Erythroblast (primary cell): ENCODE measurements at places on chromosomes 7 and 10.

DNA sequence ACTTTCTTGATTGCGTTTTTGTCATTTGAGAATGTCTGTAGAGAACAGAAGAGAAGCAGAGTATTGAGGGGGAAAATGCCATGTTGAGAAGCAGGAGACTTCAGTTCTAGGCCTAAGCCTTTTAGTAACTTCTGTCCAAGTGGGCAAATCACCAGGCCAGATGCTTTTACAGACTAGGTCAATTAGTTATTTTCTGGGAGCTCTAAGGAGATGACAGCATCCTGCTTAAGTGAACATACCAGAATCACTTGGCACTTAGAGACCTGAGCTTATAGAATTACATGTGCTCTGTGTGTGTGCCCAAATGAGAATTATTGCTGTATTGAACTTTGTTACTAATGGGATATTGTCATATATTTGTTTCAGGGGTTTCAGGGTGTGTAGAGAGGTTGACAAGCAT, 24.0 kb downstream of the AGK start:
- DNase-seq: no peak

DNA sequence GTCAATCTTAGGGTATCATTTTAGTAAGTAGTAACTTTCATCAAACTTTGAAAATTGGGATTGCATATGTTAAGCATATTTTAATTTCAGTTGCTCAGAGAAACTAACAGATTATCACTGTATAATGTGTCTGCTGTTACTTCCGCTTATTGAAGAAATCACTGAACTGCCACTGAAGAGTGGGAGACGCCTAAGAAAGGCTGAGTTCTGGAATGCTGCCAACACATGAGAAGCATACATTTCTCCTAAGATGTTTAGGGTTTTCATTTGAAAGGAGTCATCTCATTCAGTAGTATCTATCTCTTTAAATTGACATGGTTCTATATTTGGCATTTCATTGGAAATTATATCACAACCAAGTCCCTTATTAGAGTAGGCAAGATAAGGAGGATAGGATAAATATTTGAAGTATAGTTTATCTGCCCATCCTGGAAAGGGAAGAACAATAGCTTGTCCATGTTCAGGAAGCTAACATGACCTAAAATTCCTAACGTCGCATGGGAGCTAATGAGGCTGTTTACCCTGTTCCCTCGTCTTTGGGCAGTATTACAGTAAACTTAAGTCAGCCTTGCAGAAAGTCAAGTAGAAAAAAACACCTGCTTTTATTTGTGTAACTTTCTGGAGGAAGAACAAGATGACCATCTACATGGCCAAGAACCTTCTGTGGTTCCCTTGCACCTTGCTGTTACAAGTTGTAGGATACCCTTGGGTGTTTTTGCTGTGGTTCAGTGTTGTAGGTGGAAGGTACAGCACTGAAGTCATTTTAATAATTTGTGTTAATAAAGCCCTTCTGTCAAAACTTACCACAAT, 67.3 kb downstream of the NHLRC2 start:
- DNase-seq: peak; percentile 33

- no peak for DNase-seq
These were observed 61.9 kb downstream of the SPOCK2 start for GRCh38 chr10:72026278-72027111.

DNA sequence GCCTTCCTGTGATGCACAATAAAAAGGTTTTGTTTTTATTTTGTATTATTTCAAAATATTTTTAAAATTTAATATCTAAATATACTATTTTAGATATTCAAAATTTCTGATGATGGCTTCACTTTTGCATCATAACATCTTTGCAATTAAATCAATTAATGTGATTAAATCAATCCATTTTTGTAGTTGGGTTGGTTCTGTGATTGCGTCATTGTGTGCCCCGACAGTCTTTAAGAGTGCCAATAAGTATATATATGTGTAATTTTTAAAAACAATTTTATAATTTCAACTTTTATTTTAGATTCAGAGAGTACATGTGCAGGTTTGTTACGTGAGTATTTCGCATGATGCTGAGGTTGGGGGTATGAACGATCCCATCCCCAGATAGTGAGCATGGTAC, 70.5 kb downstream of the SEPTIN14 start:
- no peak for DNase-seq

DNA sequence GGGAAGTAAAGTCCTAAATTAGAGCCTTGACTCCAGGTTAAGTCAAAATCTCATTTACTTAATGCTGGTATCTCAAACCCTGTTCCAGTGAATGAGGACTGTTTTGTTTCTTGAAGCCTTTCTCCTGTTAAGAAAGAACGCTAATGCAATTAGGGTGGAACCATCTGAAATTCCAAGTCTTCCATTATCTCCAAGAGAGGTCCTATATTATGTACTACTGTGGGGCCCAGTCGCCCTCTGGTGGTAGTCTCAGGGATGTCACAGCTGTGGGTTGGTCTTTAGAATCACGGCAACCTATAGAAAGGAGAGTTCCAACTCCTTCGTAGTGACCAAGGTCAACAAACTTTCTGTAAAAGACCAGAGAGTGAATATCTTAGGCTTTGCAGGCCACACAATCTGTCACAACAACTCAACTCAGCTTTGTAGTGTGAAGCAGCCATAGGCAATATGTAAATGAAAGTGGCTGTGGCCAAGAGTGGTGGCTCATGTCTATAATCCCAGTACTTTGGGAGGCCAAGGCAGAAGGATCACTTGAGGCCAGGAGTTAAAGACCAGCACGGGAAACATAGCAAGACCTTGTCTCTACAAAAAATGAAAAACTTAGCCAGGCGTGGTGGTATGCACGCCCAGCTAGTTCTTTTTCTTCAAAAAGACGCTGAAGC, 9.3 kb downstream of the RPP38 start:
- DNase-seq: peak; percentile 70

DNA sequence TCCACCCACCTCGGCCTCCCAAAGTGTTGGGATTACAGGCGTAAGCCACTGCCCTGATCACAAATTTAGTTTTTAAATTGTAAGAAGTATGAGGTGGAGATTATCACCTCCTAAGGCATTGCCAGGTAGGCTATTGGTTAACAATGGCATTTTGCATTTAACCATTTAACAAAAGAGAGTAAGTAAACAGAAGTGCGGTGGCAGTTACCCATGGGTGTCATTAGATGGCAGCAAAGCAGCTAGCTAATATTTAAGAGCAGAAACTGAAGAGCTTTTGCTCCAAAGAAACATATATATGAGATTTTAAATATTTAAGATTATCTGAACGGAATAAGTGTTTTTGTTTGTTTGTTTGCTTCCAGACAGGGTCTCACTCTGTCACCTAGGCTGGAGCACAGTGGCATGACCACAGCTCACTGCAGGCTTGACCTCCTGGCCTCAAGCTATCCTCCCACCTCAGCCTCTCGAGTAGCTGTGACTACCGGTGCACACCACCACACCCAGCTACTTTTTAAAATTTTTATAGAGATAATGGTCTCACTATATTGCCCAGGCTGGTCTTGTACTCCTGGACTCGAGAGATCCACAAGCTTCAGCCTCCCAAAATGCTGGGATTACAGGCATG, 325.5 kb upstream of the C7orf33 start:
- DNase-seq: peak; percentile 16

DNA sequence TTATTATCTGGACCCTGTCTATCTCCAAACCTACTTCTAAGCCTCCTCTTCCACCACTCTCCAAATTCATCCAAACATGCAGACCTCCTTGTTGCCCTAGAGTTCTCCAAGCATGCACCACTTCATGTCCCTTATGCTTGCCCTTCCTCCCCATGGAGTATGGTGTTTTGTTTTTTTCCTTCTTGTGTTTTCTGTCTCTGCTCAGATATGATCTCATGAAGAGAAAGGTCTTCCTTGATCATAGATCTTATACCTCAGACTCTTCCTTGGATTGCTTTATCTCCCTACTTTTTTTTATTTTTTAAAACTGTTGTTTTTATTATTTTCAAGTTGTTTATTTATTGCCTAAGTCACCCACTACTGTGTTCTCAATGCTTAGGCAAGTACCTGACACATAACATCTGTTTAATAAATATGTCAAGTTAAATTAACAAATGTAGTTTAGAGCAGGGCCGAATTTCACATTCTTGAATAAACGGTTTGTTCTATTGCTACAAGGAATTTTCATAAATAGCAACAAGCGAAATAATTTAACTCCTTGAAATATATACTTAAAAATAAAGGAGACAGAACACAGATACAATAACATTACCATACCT, 84.5 kb downstream of the HGF start:
- peak; percentile 32 for DNase-seq

GRCh38 chr7:130838738-130839137, 104.7 kb upstream of the KLF14 start:
- DNase-seq: no peak

- no peak for DNase-seq
These were observed 83.9 kb upstream of the RET start for GRCh38 chr10:42992957-42993390.

DNA sequence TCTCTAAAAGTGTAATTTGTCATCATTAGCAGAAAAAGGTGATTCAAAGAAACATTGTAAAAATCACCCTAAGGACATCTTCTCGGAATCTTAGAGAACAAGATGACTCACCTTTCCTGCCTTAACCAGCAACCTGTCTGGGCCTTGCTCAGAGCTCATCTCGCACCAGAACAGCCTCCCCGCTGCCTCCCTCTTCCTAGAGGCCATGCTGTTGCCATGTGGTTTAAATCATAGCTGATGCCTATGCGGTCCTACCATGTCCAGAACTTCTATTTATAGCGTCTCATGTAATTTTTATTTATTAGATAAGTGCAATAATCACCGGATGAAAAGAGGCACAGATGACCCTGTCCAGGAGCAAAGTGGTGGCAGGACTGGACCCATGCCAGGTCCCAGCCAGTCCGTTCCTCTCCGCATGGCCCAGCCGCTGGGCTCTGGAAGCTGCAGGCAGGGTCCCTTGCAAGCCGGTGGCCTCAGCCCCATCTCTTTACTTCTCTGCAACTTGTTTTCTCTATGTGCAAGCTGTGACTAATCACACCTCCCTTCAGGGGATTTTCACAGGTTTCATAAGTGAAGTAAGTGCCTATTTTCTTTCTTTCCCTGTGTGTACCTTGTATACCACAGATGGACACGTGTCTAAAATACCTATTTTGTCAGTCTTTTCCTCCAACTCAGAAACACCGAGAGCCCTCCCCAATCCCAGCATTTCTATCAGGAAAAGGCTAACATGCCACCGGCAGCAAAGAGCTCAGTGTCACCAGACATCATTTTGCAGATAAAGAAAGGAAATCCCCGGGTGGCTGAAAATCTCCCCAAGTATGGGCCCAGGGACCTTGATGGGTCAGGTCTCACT, 27.1 kb downstream of the KLF6 start:
- DNase-seq: no peak

GRCh38 chr10:122962405-122962804, 8.4 kb upstream of the C10orf88 start:
- DNase-seq: no peak

DNA sequence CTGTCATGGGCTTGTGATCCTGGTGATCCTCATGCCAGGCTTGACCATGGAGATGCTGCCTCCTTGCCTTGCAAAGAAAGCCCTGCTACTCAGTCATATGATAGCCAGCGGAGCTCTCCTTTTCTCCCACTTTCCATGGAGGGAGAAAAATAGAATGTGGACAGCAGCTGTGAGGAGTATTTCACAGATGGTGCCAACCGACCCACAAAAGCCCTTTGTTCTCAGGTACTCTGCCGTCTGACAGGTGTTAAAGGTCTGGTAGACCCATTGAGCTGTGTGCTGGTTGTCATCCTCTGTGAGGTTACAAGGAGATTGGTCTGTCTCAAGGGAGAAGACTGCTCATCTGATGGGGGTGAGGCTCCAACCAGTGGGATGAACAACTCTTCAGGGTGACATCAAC, 29.5 kb upstream of the COBL start:
- DNase-seq: no peak

GRCh38 chr7:95491634-95492314, 6.0 kb downstream of the ASB4 start:
- no peak for DNase-seq

DNA sequence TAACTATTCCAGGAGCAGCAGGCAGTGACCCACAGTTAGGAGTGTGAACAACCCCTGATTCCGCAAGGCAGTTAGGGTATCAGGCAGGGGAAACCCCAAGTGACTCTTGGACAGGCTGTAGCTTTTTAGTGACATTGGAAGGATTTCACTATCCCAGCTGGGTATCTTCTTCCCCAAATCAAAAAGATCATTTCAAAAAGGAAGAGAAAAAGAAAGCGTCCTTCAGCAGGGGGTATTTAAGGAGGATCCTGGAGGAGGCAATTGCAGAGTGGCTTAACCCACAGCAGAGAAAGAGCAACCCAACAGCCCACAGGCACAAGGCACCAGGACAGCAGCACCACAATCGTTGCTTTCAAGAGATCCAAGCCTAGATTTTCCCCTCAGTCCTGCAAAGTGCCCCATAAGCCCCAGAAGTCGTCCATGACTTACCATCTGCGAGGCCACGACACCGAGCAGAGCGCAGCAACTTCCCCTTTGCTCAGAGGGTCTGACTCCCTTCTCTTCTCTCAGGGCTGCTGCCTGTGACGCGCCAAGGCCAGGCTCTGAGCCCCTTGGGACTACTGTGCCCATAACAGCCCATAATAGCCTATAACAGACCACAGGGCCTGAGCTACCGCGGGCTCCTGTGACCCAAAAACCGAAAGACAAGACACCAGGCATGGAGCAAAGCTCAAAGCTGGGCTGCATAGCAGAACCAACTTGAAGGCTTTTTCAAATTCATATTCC, 19.8 kb downstream of the PIK3AP1 start:
- no peak for DNase-seq

- DNase-seq: no peak
These were observed 10.0 kb downstream of the FRG2B start for GRCh38 chr10:133616371-133617130.

GRCh38 chr7:120865191-120865981, 7.4 kb upstream of the TSPAN12 start:
- no peak for DNase-seq

- no peak for DNase-seq
These were observed 22.5 kb downstream of the ELAPOR2 start for GRCh38 chr7:87036985-87037384.

- peak; percentile 26 for DNase-seq
These were observed 71.9 kb downstream of the C10orf105 start for GRCh38 chr10:71647526-71648253.

DNA sequence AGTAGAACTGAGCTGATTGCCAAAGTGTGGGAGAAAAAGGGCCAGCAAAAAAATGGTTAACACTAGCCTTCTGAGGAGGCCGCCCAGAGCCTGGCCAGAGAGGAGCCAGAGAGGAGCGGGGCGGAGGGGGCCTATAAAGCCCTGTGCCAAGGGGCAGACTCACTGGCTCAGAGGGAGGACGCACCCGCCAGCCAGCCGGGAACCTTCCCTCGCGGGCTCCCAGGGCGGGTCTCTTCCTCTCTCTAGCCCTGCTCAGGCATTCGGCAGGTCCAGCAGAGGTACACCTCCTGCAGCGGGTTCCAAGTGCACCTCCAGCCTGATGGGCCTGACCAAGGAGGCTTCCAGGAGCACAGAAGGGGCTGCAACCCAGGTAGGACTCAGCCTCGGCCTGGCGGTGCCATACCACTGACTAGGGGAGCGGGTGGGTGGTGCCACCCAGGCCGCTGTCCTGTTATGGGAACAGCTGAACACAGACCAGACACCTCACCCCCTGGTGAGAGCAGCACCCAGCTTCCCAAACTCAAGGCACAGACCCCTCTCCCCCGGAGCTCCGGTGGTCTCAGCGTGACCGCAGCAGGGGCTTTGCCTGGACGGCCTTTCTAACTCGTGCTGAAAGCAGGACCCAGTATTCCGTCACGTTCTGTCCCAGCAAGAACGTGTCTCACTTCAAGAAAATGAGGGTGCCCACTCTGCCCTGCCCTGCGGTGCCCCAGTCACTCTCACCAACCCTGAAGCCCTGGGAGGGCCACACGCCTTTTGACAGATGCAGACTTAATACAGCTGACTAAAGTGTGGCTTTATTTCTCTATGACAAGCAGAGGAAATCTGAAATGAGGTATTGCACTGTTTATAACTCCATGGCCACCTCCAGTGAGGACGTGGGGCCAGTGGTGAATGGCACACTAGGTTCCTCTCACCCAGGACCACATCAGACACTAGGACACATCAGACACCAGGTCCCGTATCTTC, at the start of gene GPER1:
GPER1 (plus strand) TSS at position 162 of the 969 bp plus-strand sequence. CDS start 3,616 bp downstream, outside the sequence.
- no peak for DNase-seq
